Naive thymus-derived CD8-positive, alpha-beta T cell (primary cell): ENCODE measurements at places on chromosomes 12 and 14. TPM values are rescaled to one million over a fixed set of nuclear protein-coding genes. Genes with fewer than 3 reads are reported as not detected.

- no peak for DNase-seq
Observed at GRCh38 chr14:104726600-104727451, 2.8 kb downstream of the ADSS1 start.

The UBC gene
- total RNA-seq: 788 TPM

The SSPN gene
- total RNA-seq: 0.27 TPM

The ZBTB1 gene
- total RNA-seq: 88.9 TPM
